Non-pigmented ciliary epithelial cell (primary cell): ENCODE measurements at places on chromosomes 2 and 18.

DNA sequence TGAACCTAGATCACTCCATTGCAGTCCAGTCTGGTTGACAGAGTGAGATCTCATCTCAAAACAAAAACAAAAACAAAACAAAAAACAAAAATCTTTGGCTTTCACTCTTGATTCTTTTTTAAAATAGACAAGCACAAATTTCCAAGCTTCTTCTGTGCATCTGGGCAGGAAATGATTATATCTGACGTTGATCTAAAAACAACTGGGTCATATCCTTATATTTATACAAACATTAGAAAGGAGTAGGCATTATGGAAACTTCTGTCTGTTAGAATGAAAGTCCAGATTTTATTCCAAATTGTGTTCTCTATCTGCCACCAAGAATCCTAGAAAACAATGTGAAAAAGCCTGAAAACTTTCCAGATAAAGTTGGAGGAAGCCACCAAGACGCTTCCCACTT, 26.2 kb upstream of the PMAIP1 start:
- DNase-seq, result no peak

DNA sequence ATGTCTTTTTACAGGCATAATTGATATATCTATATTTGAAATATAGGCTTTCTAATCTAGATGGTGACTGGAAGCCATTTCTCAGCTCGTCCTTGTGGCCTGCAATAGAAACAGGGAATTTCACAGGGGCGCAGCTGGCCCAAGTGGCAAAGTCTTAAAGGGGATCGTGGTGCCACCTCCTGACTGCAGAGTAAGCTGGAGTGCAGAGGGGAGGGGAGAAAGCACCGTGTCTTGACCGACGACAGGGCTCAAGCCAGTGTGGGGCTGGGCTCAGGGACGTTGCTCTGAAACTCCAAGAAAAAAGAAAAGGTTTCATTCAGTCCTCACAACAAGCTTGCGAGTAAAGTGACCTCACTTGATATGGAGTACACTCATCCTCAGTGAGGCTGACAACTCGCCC, 255.1 kb downstream of the DCDC2C start:
- no peak for DNase-seq

- DNase-seq, result peak; percentile 58
Observed at GRCh38 chr2:224885836-224886547, 156.3 kb downstream of the DOCK10 start.

GRCh38 chr2:30641765-30642345, 165.4 kb downstream of the CAPN13 start:
- no peak for DNase-seq
